ENCODE measurements at places on chromosomes 12 and 14.

DNA sequence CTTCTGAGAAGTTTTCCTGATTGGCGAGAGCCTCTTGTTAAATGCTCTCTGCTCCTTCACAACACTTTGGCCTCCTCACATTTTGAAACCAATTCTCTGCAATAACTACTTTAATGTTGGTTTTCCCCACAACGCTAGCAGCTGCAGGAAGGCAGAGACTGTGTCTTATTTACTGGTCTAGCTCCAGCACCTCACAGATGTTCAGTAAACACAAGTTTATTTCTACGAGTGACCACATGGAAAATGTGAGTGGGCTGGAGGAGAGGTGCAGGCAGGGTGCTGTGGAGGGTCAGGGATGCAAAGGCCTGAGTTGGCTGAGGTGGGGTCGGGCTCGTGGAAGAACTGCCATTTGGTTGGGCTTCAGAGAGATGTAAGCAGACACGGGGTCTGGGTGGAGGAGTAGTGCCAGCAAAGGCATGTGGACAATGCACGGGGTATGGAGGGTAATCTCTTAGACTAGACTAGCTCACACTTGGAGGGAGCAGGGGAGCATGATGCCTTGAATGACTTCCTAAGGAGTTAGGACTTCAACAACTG, 117.4 kb upstream of the RTL1 start:
- no peak for DNase-seq

- DNase-seq, result no peak
Observed at GRCh38 chr14:22265319-22266141, 323.5 kb downstream of the DAD1 start.

DNA sequence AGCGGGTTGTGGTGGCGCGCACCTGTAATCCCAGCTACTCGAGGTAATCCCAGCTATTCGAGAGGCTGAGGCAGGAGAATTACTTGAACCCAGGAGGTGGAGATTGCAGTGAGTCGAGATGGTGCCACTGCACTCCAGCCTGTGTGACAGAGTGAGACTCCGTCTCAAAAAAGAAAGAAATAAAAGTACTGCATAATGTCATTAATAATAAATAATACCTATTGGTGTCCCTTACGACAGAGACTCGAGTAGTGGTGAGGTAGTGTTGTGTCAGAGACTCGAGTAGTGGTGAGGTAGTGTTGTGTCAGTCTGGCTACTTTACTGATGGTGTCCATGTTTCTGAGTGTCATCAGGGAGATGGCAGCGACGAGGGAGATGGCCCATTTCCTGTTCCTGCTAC, 1.3 kb downstream of the GLS2 start:
- DNase-seq, result no peak

DNA sequence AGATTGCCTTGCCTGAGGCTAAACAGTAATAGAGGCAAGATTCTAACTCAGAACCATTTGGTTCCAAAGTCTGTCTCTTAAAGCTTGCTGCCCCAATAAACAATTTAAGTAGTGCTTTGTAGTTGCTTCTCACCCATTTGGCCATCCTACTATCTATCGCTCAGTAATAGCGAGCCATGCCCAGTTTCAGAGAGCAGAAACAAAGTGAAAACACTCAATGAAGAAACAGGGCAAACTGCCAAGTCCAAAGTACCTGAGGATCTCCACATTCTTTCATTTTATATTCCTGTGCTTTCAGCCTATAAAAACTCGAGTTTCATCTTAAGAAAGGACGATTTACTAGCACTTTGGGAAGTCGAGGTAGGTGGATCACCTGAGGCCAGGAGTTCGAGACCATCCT, 103.3 kb upstream of the BBS10 start:
- DNase-seq, result no peak

GRCh38 chr12:24049728-24050127, 100.3 kb upstream of the SOX5 start:
- DNase-seq, result no peak

DNA sequence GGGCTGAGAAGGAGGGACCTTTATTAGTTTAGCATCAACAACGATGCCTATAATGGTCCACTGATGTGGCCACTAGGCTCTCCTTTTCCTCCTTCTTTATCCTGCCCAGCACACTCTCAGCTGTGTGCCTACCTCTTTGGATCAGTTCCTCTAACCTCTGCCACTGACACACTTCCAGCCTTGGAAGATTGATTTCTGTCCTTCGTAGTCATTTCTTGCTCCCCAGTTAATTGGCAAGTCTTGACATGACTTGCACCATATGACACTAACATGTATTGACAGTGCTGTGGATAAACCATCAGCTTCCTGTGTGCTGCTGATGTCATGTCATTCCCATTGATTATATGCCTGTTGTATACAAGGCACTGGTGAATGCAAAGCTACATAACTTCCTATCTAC, 90.2 kb upstream of the PLEKHG7 start:
- no peak for DNase-seq

DNA sequence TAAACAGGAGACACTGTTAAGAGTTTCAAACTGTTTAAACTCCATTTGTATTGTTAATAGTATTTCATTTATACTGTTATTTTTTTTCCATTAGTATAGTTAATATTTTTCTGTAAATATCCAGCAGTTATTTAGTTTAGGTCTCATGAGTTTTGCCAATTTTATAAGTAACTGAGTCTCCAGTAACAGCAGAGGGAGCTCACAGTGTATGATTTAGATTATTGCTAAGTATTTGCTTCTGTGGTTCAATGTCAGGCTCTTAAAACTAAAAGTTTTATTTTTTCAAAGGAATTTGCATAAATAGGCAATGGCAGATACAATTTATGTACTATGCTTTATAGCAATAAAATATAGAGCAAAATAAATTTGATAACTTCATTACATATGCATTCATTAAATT, 209.7 kb downstream of the ATXN7L3B start:
- no peak for DNase-seq

- no peak for DNase-seq
Observed at GRCh38 chr14:84493779-84494178, 1036.2 kb upstream of the FLRT2 start.

GRCh38 chr12:70070494-70071007, 172.7 kb upstream of the CNOT2 start:
- no peak for DNase-seq

DNA sequence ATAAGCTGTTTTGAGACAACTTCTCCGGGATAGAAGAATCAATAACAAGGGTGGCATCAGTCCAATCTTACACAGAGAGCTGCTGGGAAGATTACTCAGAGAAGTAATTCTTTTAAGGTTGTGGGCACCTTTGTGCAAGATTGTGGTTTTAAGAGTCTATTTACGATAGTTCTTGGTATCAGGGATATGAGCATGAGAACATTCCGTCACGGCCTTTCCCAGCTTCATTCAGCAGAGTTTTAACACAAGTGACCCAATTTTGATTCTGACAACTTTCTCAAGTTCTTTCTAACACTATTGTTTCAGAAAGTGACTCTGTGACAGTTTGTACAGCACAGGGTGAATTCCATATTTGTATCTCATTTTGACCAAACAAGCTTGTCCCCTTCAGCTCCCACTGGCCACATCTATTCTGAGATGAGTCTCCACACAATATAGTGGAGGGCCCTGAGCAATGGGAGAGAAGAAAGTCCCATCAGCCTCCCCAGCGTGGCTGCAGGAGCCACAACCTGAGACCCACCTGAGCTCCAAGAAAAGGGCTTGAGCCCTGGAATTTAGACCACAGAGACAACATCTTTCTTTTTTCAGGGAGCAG, 869.2 kb downstream of the TMEM121 start:
- DNase-seq, result no peak

DNA sequence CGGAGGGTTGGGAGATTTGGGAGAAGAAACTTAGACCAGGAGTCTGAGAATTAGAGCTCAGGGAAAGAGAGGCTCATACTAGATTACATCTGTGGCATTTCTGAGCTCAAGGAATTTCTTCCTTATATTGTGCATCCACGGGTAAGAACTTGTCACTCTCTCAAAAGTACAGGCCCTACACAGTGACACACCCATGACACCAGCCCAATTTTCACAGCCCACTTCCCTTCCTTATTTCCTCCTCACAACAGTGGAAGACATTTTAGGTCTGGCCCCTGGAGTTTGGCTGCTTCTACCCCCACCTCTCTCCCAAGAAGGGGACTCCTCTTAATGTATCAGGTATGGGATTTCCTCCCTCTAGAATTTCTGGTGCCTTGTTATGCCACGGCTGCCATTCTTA, 9.2 kb upstream of the ZNF385A start:
- no peak for DNase-seq

GRCh38 chr12:131131808-131132117, 178.1 kb downstream of the ADGRD1 start:
- DNase-seq, result no peak

- DNase-seq, result no peak
Observed at GRCh38 chr14:34460841-34461240, 1.2 kb downstream of the SPTSSA start.

- DNase-seq, result no peak
Observed at GRCh38 chr14:22849212-22849819, 12.9 kb downstream of the MMP14 start.

DNA sequence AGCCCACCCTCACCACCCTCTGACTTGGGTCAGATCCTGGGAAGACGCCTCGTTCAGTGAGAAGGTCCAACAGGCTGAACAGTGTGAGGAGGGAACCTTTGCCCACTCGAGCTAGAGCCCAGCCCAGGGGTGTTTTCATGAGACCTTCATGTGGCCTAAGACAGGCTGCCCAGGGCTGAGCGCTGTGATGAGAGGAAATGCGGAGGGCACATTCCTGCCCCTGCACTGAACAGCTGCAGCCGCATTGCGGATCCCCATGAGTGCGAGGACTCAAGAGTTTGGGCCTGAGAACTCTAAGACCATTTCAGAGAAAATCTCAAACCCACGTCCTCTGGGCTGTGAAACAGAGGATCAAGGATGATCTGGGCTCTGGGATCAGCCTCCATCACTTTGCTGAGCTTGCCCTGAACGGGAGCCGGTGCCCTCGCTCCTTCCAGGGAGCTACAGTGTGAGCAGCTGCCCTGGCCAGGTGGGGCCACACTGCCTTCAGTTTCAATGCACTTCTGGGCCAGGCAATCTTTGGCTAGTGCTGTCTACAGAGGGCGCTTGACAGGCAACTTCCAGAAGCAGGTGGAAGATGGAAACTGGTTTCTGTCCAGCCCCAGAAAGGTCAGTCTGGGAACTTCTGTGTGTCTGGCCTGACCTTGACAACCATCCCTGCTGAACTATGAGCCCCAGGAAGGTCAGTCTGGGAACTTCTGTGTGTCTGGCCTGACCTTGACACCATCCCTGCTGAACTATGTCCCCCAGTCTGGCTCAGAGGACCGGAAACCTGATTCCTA, 43.5 kb upstream of the P2RX7 start:
- no peak for DNase-seq

GRCh38 chr14:96231526-96232130, 24.4 kb upstream of the BDKRB1 start:
- DNase-seq, result no peak

GRCh38 chr14:68306265-68306933, 486.5 kb downstream of the ZFP36L1 start:
- no peak for DNase-seq

DNA sequence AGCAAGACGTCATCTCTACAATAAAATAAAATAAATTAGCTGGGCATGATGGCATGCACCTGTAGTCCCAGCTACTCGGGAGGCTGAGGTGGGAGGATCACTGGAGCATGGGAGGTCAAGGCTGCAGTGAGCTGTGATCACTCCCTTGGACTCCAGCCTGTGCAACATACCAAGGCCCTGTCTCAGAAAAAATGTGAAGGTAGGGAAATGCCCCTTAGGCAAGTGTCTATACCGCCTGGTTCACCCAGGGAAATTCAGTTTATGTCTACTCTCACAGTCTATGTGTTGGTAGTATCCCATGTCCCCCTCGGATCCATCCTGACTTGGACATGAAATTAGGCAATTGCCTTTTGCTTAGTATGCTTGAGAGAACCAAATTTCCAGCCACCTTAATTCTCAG, 88.4 kb upstream of the TMEM132C start:
- no peak for DNase-seq

- no peak for DNase-seq
Observed at GRCh38 chr12:31011746-31012566, 61.7 kb upstream of the DDX11 start.

DNA sequence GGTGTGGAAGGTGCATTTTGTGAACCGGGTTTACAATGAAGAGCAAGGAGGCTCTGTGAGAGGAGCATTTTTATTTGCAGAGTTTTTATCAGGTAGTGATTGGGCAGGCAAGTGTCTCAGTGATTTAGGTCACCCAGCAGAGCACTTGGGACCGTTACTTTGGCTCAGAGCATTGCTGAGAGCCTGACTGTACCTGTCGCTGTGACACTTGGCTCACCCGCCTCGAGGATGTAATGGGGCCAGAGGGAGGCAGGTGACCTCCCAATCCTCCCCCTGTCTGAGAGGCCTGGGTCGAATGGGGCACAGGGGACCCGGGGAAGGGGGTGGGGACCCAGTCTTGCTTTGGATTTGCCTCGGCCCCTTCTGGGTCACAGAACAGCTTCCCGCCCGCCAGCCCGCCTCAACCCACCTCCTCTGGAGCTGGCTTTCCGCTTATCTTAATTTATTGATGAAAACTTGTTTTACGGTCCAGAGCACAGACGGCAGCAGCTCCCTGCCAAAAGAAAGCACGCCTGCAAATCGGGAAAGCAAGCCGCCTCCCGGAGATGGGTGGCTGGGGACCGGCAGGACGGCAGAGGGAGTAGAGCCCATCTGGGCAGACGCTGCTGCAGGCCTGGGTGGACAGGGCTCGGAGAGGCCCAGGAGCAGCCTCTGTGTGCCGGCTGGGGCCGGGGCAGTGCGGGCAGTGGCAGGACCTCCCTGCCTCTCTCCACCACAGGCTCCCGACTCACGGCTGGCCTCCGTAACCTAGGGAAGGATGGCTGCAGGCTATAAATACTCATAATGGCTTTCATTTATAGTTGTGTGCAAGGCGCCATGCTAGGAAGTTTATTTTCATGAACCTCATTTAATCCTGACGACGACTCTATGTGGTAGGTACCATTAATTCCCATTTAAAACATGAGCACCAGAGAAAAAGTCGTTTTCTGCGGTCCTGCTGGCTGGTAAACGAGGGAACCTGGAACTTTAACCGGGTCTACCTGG, 187.1 kb downstream of the TSPAN9 start:
- DNase-seq, result no peak

DNA sequence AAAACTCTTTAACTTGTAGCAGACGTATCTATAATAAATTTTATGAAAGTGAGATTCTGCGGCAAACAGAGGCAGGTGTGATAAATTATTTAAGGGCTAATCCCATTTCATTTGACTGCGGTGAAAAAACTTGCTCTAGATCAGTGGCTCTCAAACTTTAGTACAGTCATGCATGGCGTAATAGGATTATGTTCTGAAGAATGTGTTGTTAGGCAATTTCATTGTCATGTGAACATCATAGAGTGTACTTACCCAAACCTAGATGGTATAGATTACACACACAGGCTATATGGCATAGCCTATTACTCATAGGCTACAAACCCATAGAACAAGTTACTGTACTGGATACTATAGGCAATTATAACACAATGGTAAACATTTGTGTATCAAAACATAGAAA, 83.7 kb downstream of the HEATR5A start:
- no peak for DNase-seq

DNA sequence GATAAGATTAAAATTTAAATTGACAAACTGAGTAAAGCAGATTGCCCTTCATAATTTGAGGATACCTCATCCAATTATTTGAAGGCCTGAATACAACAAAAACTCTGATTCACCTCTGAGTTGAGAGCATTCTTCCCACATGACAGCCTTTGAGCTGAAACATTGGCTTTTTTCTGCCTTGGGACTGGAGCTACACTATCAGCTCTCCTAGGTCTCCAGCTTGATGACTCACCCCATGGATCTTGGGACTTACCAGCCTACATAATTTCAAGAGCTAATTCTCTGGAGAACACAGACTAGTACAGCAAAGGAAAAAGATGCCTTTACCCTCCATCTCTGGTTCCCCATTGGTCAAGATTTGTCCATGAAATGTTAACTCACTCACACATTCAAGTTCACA, 555.1 kb downstream of the FOXG1 start:
- no peak for DNase-seq

All from activated CD4-positive, alpha-beta T cell treated with anti-CD3 and anti-CD28 coated beads, Interleukin-2, amount 50 U/mL, for 24 hours (primary cell).